ENCODE measurements at places on chromosomes 2 and 18.

DNA sequence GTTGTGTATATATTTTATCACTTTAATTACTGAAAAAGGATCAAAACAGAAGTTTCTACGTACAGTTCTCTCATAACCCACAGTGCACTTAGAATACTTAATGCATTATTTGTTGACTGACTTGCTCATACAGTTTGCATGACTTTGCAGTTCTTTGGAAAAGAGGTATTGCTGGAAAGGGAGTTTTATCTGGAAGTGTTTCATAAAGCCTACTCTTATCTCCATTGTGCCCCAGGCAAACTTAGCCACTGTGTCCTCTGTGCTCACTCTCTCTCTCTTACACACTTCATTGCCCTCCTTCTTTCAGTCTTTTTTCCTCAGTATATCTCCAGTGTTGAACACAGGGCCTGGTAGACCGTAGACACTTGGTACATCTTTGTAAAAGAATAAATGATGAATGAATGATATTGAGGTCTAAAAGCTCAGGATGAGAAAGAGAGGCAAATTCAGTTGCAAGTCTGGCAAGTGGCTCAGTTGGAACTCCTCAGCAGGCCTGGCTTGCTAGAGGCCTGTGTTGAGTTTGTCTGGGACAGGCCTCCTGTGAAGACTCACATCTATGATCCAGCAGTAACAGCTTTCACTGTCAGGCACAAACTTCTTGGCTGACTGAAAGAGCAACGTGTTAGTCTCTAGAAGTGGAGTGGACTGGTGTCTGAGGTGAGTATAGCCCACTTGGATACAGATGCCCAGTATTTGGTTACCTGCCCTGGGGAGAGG lies 56.1 kb downstream of the SETBP1 start:
- no peak for DNase-seq

DNA sequence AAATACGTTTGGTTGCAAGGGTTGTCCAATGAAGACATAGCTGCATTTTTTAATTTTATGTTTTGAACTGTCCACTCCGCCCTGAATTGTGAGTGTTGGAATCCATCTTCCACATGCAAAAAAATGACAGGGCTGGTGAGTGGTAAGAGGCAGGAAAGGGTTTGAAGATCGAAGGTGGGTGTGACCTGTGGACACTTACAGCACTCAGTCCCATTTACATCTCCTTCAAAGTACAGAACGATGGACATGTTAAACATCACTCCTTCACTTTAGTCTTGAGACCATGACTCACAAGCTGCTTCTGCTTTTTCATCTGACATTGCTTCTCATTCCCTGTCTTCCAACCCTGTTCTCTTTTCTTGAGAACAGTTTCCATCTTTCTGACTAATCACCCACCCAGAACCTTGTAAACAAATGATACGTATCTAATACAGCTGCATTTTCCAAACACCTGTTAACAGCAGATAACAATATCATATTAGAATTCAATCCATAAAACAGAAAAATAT lies 179.3 kb downstream of the ZNF516 start:
- DNase-seq = no peak

DNA sequence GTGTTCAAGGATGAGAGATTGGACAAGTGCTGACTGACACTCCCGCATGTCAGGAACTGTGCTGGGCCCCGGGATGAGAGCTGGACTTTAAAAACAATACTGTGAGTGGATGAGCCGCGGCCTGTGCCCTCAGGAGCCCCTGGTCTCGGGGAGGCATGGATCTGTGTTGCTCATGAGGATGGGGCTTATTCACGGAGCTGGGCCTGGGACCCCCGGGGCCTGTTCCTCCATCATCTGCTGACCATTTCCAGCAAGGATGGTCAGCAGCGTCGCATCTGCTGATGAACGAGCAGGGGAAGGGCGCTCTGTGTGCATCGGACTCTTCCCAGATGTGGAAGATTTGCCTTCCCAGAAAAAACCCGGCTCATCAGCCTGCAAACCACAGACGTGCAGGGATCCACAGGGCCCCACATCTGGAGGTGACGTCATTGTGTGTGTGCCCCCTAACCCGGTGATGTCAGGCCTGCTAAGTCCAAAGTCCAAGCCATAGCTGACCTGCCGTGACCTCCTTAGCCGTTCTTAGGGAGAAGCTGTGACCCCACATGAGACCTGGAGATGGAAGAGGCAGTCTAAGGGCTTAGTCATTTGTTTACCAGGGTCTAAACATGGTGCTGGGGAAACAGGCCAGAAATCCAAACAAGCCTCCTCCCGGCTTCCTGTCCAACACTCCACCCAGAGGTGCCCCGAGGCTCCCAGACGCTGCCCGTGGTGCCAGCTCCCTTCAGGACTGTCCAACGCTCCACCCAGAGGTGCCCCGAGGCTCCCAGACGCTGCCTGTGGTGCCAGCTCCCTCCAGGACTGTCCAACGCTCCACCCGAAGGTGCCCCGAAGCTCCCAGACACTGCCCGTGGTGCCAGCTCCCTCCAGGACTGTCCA lies 143.9 kb downstream of the PXDN start:
- DNase-seq = no peak

DNA sequence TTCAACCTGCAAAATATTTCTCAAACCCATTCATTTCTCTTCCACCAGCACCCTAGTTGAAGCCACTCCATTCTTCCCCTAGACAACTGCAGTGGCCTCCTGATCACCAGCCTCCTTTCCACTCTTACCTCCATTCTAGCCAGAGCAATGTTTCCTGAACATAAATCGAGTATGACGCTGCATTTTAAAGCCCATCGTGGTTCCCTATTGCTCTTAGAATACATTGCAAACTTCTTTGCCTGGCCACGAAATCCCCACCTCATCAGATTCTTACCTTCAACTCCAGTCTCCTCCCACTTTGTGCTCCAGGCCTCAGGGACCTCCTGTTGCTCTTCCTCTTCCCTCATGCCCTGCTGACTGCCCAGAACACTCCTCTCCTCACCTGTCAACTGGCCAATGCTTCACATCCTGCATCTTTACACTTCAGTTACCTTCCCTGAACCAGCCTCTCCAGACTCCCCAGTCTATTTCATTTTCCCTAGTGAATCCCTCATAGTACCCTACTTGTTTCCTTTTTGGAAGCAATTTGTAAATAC lies 176.5 kb upstream of the CTAGE1 start:
- no peak for DNase-seq

GRCh38 chr18:23703987-23704384 lies 14.7 kb downstream of the LAMA3 start:
- no peak for DNase-seq

- no peak for DNase-seq
Observed at GRCh38 chr18:66138642-66139041, 387.8 kb downstream of the CDH7 start.

DNA sequence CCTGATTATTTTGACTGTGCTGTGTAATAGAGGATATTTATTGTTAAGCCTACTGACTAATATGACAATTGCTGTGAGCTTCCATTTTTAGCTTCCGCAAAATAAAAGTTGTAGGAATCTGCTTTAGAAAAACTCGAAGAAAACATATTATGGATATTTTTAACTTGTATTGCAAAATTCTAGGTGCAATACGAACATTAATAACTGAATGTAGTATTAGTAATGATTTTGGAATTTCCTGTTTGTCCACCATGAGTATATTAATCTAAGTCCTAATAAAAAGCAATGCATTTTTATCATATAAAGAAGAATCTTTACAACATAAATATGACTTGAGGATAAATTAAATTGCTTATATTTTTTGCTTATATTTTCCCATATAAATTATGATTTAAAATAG lies 2.4 kb upstream of the DSC3 start:
- no peak for DNase-seq

GRCh38 chr2:84631047-84631446 lies 114.7 kb downstream of the DNAH6 start:
- DNase-seq = no peak

- peak; percentile 10 for DNase-seq
Observed at GRCh38 chr18:47756364-47757016, 174.0 kb downstream of the SMAD2 start.

DNA sequence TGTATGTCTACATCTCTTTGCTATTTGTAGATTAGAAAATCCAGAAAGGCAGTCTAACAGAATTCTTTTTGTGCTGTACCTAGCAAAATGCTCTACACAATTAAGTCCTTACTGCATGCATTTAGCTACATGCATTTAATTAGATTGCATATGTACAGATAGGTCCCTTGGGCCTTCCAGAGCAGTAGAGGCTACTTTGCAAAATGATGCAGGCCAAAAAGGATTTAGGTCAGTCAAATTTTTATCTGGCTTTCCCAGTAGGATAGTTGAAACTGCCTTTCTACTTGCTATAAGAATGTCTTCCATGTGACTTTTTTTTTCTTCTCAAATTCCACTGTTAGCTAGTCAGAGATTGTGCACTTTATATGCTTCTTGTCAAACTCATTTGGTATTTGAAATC lies 19.3 kb downstream of the GALNT13 start:
- DNase-seq = no peak

GRCh38 chr2:128832946-128833663 lies 514.4 kb upstream of the HS6ST1 start:
- DNase-seq = no peak

- DNase-seq = no peak
Observed at GRCh38 chr18:79568543-79569205, 110.9 kb upstream of the CTDP1 start.

DNA sequence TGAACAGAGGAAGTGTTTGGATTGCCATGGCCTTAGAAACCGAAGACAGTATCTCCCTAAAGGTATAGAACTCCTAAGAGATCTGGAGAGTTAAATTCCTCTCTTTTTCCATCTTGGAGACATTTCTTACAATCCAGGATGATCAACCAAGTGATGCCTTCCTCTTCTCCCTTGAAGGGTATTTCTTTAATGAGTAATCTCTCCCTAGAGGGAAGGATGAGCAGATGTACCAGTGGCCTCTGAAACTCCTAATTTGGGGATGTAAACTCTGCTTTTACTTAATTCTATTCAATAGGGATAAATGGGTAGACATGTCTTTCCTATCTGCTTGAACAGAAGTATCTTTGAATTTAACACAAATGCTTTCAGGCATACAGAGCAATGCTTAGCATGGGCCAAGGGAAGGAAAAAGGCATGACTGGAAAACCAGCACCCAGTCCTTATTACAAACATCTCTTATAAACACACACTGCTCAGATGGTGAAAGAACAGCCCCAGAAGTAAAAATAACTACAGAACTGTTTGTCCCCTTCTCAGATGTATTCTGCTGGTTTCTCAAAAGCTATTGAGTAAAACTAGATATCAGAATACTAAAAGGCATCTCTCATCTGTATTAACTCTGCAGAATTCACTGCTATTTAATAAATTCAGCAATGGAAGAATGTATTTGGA lies 4.7 kb upstream of the THNSL2 start:
- no peak for DNase-seq

DNA sequence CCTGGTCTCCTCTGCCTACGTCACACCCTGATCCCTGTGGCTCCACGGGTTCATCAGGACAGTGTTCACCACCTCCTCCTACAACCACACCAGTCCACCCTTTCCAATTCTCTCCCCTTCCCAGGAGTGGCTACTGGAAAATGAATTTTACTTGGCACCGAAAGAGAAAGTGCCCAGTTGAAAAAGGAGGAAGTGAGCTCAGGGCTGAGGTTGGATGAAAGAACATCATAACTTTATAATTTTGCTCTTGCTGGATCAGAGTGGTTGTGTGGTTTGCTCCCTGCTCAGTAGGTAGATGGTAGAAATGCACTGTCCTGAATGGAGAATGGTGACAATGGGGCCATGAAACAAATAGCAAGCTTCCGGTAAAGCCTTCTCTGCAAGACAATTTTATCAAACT lies 140.3 kb upstream of the DDX18 start:
- DNase-seq = no peak

DNA sequence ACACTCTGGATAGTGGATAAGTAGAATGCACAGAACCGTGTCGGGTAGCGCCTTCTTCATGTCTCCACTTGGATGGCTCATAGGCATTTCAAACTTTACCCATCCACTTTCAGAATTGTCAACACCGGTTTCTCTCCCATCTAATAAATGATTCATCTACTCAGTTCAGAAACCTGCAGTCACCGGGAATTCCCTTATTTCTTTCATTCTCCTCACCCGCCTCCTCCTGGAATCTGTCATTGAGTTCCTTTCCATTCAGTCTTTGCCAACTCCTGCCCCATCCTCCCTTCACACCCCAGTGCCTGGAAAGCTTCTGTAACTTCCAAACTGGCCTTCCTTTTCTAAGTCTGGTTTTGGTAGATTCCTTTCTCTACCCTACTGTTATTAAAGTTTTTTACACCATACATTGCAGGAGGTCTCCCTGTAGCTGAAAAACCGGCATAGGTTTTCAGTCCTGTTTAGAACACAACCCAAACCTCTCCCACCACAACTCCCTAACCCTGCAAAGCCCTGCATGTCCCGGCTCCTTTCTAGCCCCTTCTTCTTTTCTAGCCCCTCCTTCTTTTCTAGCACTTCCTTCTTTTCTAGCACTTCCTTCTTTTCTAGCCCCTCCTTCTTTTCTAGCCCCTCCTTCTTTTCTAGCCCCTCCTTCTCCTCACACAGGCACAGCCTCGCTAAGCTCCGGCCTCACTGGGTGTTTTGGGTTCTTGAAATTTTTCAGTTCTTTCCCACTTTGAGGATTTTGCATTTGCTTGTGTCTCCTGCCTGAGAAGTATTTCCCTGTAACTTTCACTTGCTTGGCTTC lies 133.9 kb upstream of the KLHL14 start:
- DNase-seq = no peak

DNA sequence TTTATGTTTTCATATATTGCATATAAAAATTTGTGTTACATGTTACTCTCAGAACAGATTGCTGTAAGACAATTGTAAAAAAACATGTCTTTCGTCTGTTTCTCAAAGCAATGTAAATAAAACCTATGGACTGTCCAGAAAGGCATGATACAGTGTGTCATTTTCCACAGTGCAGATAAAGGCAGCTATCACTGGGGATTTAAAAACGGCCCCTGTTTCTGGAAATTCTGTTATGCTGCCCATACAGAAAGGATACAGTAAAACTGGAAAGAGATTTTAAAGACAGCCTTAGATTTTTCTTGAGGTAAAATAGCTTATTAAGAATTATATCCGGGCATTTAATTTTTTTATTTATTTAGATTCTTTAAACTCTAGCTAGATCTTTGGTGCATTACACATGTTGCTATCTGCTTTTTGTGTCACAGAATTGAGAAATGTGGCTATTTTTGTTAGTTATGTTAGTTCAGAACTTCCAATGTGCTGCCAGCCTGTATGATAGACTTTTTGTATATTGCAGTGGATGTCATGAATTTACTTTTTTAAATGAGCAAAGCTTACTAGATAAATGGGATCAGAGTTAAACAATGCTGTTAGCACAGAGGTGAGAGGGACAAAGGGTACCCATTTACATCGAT lies 859 bp upstream of the INO80D start:
- DNase-seq = no peak

DNA sequence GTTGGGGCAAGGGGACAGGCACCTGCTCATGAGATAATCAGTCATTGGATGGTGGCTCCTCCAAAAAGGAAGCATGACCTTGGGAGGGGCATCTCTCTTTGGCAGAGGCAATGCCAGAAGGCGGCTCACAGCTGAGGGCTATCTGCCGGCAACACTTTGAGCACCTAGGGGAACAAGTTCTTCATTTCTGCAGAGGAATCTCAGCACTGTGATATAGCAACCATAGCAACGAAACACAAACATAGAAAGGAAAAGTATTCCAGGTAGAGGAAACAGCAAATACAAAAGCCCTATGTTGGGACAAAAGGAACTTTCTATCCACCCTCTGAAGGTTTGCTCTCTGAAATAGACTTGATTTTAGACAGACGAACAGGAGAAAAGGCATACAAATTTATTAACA lies 89.1 kb upstream of the NEDD4L start:
- no peak for DNase-seq
